CD4-positive, alpha-beta T cell (primary cell): ENCODE measurements at places on chromosomes 2 and 18.

- no peaks in the 10 kb centered on the region for H3K27me3 ChIP-seq
- no peaks in the 10 kb centered on the region for H3K4me1 ChIP-seq
- H3K27ac ChIP-seq: no peak overlapping the region
- H3K4me3 ChIP-seq: no peak overlapping the region
These were observed 107.7 kb downstream of the SCG2 start for GRCh38 chr2:223494496-223494895.

DNA sequence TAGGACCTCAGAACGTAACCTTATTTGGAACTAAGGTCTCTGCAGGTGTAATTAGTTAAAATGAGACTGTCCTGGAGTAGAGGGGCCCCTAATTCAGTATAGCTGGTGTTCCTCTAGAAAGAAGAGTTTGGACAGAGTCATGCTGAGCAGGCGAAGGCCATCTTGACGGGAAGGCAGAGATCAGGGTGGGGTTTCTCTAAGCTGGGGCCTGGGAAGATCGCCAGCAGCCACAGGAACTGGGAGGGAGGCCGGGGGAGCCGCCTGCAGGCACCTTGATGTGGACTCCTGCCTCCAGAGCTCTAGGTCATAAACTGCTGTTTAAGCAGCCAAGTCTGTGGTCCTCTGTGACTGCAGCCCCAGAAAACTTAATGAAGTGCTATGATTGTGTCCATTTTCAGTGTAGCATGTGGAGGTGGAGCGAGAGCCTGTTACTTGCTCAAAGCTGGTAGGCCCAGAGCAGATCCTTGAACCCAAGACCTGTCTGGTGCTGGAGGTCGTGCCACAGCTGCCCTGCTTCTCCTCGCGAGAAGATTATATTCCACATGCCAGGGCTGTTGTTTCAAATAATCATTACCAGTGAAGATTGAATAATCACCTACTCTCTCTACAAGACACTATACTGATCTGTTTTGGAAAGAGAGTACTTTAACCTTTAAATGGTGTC, 105.7 kb downstream of the TPO start:
- no peak overlapping the region for H3K27ac ChIP-seq
- DNase-seq: no peak
- H3K4me1 ChIP-seq: peaks cover 40% of the 10 kb centered on the region
- H3K27me3 ChIP-seq: no peaks in the 10 kb centered on the region
- H3K36me3 ChIP-seq: no peaks in the 10 kb centered on the region

GRCh38 chr18:3689091-3689490, 239.1 kb downstream of the TGIF1 start:
- H3K27ac ChIP-seq: no peak overlapping the region
- H3K36me3 ChIP-seq: no peaks in the 10 kb centered on the region
- H3K4me3 ChIP-seq: no peak overlapping the region
- H3K4me1 ChIP-seq: no peaks in the 10 kb centered on the region
- H3K27me3 ChIP-seq: no peaks in the 10 kb centered on the region
- DNase-seq: no peak

DNA sequence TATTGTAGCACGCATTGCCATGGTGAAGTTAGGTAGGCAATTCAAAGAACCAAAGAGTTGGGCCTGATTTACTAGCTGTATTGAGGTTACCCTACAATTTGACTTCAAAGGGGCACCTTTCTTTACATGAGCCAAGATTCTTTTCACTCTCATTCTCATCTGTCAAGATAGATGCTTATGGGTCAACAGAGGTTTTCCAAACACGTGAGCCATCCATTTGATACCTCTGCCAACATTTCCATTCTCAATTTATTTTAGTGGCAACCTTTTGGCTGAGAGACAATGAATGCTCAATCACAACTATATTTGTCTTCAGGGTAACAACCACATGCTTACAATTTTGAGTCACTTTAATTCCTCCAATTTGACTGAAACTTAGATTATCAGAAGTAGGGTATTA, 370.6 kb upstream of the CDH20 start:
- no peaks in the 10 kb centered on the region for H3K4me1 ChIP-seq
- H3K27ac ChIP-seq: no peak overlapping the region
- DNase-seq: no peak
- H3K36me3 ChIP-seq: no peaks in the 10 kb centered on the region

DNA sequence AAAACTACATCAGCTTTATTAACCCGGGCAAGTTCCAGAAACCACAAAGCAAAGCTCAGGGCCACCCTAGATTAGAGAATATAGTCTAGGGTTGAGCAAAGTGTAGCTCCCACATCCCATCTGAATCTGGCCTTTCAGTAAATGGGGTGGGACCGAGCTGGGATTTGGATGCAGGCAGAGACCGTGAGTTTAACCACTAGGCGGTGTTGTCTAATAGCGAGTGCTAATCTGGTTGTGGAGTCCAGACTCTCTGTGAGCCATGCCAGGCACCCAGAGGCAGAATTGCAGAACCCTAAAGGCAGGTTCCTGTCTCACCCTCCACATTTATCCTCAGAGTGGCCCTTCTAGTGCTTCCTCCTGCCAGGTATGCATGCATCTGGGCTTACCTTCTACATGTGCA, 435.9 kb downstream of the TSN start:
- no peak overlapping the region for H3K4me3 ChIP-seq
- H3K4me1 ChIP-seq: no peaks in the 10 kb centered on the region
- H3K27me3 ChIP-seq: no peaks in the 10 kb centered on the region
- H3K36me3 ChIP-seq: no peaks in the 10 kb centered on the region
- H3K27ac ChIP-seq: no peak overlapping the region

DNA sequence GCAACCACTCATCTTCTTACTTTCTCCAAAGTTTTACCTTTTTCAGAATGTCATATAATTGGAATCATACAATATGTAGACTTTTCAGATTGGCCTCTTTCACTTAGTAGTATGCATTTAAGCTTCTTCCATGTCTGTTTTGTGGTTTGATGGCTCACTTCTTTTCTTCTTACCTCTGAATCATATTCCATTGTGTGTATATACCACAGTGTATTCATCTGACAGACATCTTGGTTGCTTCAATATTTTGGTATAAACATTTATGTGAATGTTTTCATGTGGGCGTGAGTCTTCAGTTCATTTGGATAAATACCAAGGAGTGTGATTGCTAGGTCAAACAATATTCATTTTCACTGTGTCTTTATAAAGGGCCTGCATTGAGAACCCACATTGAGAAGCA, 136.1 kb upstream of the NOSTRIN start:
- DNase-seq: no peak
- H3K27me3 ChIP-seq: no peaks in the 10 kb centered on the region
- H3K4me3 ChIP-seq: no peak overlapping the region

- no peak for DNase-seq
- H3K27ac ChIP-seq: no peak overlapping the region
- H3K36me3 ChIP-seq: no peaks in the 10 kb centered on the region
- no peaks in the 10 kb centered on the region for H3K4me1 ChIP-seq
These were observed 87.6 kb downstream of the TTC27 start for GRCh38 chr2:32715391-32715841.

DNA sequence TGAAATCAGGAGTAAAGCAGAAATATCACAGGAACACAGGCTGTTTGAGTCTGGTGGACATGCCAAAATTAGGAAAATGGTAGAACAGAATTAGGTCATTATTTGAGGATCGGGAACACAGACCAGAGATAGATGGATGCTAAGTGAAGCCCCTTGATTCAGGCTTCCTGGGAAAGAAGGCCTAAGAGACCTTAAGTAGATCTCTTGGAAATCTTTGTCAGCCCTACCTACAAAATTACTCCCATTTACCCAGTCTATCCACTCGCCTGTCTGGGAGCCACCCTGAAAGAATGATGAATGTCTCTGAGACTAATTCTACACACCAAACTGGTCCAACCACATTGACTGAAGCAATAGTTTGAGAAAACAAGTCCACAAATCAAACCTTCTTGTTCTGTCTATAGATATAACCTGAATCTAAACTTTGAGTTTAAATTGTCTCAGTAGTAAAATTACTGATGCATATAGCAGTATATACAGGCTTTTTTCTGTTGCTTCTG, 36.6 kb upstream of the TANK start:
- no peaks in the 10 kb centered on the region for H3K27me3 ChIP-seq
- H3K27ac ChIP-seq: no peak overlapping the region
- no peak for DNase-seq
- no peak overlapping the region for H3K4me3 ChIP-seq
- H3K4me1 ChIP-seq: no peaks in the 10 kb centered on the region
- H3K36me3 ChIP-seq: no peaks in the 10 kb centered on the region

- H3K4me1 ChIP-seq: no peaks in the 10 kb centered on the region
- H3K27ac ChIP-seq: no peak overlapping the region
- H3K36me3 ChIP-seq: no peaks in the 10 kb centered on the region
- H3K4me3 ChIP-seq: no peak overlapping the region
- H3K27me3 ChIP-seq: no peaks in the 10 kb centered on the region
These were observed 135.1 kb upstream of the TFPI start for GRCh38 chr2:187689372-187689771.
